ENCODE measurements at places on chromosomes 16 and 17.

DNA sequence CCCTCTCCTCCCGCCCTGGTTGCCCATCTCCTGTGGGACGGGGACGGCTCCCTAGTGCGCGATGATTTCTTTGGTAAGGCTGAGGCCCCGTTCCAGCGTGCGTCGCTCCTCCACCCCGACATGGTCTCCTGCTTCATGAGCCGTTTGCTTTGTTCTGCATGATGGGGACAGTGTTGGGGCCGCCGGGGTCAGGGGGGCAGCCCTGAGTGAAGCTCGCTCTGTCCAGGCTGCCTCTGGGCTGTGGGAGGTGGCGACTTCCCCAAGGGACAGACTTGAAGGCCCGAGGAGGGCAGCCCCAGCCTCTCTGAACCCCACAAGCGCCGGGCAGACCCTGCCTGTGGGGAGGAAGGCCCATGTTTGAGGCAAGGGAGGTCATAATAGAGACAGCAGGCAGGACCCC is 12.4 kb downstream of the NME3 start:
- DNase-seq = no peak

GRCh38 chr16:17001471-17001870 is 469.3 kb downstream of the XYLT1 start:
- DNase-seq = no peak

DNA sequence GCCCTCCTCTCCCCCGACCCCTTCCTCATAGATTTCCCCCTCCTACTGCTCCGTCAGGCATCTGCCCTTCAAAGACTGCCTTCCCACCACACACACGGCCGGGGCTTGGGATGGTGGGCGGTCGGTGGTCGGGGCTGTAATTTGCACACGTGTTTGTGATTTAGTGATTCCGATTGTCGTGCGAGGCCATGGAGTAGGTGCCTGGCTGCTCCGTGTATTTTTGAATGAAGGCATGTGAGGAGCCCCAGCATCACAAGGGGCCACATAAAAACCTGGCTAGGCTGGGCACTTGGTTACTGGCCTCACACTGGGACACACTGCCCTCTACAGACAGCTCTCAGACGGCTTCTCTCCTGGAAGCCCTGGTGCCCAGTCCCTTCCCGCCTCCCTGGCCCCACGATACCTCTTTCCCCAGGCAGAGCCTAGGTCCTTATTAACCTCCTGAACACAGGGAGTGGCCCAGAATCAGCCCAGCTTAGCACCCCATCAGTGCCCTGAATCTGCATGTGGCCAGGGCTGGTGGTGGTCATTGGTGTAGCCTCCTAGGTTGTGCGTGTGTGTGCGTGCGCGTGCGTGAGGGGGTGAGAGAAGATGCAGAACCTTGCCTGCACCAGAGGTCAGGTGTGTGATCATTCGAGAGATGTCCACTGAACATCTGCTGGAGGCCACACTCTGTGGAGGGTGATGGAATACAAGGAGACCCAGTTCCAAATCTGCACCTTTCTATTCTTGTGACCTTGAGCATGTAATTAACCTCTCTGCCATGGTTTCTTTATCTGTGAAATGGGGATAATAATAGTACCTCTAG is 1.3 kb upstream of the SOCS1 start:
- DNase-seq = peak; percentile 84

DNA sequence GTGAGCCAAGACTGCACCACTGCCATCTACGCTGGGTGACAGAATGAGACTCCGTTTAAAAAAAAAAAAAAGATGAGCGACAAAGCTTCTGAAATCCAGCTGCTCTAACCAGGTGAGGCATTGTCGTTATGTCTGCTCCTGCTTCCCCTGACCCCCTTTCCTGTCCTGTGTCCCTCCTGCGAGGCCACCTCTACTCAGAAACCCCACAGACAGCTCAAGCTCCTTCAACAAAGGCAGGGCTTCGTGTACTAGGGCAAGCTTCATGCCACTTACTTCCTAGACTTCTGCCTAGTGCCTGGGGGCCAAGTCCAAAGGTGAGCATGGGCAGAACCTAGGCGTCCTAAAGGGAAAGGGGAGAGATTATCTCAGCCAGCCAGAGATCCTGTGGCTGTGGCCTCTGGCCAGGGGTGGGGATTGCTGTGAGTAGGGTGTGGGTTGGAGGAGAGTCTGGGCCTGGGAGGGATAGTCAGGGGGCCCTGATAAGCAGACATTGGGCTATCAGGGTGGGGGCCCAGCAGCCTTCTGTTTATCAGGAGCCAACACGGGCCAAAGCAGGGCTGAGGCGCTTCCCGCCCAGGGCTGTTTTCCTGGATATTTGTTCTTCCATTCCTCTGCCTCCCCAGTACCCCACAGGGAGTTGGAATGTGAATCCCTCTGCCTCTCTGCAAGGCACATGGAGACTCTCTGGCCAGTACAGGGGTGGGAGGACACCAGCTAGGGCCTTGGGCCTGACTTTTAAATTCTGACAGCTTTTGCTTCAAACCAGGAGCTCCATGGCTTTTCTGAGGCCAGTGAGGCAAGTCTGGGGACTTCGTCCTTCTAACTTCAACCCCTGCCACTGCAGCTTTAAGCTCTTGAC is 10.4 kb downstream of the ERAL1 start:
- peak; percentile 79 for DNase-seq

DNA sequence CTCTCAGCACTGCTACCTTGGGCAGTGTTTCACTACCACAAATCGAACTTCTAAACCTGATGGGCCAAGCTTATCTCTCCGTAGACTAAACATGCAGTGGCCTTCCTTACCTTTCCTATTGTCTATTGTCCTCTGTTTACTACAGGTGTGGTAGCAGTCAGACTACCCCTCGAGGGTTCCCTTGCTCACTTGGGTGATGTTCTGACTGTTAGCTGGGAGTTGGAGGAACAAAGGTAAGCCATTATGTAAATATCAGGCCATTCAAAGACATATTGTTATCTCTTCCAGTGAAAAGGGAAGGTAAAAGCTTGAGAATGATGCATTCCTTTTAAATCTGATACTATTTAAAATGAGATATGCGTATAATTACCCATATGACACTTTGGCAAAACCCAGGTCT is 828.3 kb upstream of the EEF2KMT start:
- DNase-seq = no peak

GRCh38 chr16:83031524-83031923 is 404.8 kb downstream of the CDH13 start:
- DNase-seq = no peak

DNA sequence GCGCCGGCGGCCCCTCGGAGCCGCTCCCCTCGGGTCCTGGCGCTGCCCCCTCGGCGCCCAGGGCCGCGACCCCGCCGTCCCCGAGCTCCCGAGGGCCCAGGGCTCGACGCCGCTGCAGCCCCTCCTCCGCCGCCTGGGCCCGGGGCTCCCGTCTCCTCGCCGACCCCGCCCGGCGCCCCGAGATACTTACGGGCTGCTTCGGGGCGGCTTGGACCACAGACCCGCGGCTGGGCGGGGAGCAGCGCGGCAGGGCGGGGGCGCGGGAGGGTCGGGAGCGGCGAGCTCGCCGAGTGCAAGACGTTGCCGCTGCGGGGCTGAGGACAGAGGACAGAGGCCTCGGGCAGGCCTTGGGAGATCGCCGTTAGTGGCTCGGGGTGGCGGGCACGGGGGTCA is 290 bp downstream of the TOB1 start:
- DNase-seq = no peak

- no peak for DNase-seq
These were observed 102.7 kb upstream of the NOL11 start for GRCh38 chr17:67615011-67615561.

GRCh38 chr17:49557312-49558024 is 18.2 kb upstream of the NXPH3 start:
- DNase-seq = no peak

DNA sequence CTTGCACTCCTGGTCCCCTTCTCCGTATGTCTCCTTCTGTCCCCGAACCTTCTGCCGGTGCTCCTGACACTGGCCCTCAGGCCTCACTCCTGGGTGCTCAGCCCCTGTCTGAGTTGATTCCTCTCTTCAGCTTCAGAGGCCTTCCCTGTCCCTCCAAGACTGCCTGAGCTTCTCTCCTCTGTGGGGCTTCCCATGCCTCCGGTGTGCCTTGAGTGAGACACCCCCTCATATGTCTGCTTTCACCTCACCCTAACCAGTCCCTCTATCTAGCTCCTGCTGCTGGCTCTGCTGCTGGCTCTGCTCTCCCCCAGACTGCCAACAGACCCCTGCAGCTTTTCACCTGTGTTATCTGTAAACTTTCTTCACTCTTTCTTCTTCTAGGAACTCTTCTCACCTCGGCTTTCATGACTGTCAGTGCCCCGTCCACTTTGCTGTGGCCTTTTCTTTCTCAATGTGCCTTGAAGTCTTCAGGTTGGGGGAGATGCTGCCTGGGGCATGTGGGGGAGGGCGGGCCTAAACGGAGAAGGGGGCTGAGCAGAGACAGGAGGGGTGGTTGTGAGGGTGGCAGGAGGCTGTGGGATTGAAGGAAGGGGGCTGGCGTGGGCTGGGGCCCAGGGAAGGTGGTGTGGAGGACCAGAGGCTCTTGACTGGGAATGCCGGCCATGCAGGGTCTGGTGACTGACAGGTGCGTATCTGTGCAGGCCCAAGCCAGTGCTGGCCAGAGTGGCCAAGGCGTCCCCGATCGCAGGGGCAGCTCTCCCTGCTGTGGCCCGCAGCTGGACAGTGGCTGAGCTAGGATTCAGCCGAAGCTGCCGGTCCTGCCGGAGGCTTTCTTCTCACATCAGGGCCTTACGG is 81.3 kb downstream of the METRNL start:
- DNase-seq = no peak

- DNase-seq = no peak
These were observed 344.4 kb upstream of the ASIC2 start for GRCh38 chr17:33637534-33637933.

GRCh38 chr17:56659622-56660021 is 66.1 kb downstream of the NOG start:
- DNase-seq = no peak

GRCh38 chr16:75732871-75733270 is 6.6 kb upstream of the CPHXL start:
- no peak for DNase-seq

- DNase-seq = no peak
These were observed 15.1 kb downstream of the SAMD14 start for GRCh38 chr17:50114849-50115357.

DNA sequence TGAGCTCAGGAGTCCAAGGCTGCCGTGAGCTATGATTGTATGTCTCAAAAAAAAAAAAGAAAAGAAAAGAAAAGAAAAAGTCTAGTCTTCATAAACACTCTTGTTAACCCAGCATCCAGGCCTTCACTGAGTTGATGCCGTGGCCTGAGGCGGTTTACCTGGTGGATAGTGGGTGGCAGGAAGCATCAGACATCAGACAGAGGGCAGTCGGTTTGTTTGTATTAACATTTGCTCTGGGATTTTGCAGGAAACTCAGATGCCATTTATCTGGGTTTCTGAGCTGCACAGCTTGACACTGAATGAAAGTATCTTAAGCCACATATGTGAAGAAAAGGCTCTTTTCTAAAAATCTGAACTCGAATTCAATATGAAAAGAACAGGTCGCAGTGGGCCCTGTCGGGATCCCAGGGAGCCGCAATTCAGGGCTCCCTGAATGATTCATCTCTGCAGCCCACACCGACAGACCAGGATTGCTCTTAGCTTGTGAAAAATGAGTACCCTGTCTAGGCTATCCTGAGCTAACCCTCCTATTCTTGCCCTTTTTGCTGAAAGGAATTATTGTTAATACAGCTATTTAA is 1.1 kb upstream of the DBNDD1 start:
- DNase-seq = no peak

GRCh38 chr17:80416260-80416939 is 1.4 kb downstream of the ENDOV start:
- DNase-seq = no peak

DNA sequence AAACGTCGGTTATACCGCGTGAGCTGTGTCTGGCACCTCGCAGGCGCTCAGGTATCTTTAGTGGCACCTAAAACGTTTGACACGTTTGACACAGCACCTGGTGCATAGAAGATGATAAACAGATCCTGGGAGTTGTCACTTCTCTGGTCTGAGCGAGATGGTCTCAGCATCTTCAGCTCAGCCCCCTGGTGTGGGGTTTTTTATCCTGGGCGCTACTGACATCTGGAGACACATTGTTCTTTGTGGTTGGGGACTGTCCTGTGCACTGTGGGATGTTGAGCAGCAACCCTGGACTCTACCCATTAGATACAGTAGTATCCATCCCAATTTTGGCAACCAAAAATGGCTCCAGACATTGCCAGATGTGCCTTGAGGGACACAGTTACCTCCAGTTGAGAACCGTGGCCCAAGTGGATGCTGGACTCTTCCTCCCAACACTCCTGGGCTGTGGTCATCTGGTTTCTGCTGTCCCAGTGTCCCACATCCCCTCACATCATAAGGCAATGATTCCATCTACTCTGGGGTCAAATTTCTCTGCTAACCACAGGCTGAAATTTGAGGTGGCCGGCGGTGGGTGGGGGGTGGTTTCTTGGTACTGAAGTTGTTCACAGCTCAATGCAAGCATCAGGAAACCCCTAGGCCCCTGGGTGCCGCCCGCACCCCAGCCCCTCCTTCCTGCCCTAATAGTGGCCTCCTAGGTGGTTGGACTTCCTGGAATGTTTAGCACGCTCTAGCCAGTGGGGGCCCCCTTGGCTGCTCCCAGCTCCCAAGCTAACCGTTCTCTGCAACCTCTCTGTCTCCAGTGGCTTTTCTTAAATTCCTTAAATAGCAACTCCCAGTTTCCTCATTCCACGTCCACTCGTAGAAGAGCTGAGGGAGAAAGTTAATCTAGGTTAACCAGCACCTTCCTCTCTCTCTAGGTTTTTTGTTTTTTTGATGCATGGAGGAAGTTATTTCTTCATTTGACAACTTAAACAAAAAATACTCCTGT is 124.8 kb downstream of the ABCC1 start:
- DNase-seq = no peak

DNA sequence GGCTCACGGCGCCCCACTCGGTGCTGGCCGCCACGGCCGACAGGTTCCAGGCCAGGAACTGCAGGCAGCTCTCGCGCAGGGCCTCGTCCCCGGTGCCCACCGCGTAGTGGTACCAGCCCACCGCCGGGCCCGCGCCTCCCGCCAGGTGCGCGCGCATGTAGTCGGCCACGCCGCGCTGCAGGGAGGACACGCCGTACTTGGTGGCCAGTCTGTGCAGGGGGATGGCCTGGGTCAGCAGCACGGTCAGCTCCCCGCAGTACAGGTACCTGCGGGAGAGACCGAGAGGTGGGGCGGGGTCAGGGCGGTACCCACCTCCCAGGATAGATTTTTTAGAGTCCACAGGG is 4.2 kb downstream of the BTBD17 start:
- no peak for DNase-seq

GRCh38 chr17:1147664-1148063 is 32.1 kb downstream of the ABR start:
- peak; percentile 86 for DNase-seq

DNA sequence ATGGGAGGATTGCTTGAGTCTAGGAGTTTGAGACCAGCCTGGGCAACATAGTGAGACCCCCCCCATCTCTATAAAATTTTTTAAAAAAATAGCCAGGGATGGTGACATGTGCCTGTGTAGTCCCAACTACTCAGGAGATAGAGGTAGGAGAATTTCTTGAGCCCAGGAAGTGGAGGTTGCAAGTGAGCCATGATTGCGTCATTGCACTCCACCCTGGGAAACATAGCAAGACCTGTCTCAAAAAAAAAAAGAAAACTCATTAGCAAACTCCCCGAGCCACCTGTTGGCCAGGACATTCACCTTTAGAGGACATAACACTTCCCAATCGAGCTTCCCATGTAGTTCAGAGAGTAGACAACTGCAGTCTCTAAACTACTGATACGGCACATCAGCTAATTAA is 274.2 kb downstream of the ABCC12 start:
- DNase-seq = no peak

GRCh38 chr17:76383546-76384221 is 725 bp upstream of the SPHK1 start:
- peak; percentile 57 for DNase-seq

GRCh38 chr17:36938566-36939051 is 1.3 kb downstream of the LHX1 start:
- DNase-seq = no peak

- peak; percentile 79 for DNase-seq
These were observed 43.3 kb downstream of the PGS1 start for GRCh38 chr17:78421534-78422266.
